Activated CD8-positive, alpha-beta memory T cell treated with anti-CD3 and anti-CD28 coated beads, Interleukin-2, amount 50 U/mL, for 4 hours (primary cell): ENCODE measurements at places on chromosomes 1 and 21.

GRCh38 chr1:1599030-1599934 lies 653 bp downstream of the FNDC10 start:
- DNase-seq, result no peak

DNA sequence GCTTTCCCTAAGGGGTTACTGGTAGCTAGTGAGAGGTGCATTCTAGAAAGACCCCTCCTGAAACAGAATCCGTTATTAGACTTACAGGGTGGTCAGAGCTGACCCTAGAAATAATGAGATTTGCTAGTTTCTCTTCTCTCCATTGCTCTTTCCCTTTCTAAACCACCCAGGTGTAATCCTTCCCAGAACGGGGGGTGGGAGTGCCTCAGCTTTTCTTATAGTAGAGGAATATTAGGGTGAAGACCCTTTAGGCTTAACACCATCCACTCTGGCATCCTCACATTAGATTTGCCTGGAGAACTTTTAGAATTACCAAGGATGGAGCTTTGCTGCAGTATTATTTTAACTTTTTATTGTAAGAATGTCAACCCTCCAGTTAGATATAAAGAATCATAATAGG lies 49.4 kb downstream of the CAPN9 start:
- no peak for DNase-seq

DNA sequence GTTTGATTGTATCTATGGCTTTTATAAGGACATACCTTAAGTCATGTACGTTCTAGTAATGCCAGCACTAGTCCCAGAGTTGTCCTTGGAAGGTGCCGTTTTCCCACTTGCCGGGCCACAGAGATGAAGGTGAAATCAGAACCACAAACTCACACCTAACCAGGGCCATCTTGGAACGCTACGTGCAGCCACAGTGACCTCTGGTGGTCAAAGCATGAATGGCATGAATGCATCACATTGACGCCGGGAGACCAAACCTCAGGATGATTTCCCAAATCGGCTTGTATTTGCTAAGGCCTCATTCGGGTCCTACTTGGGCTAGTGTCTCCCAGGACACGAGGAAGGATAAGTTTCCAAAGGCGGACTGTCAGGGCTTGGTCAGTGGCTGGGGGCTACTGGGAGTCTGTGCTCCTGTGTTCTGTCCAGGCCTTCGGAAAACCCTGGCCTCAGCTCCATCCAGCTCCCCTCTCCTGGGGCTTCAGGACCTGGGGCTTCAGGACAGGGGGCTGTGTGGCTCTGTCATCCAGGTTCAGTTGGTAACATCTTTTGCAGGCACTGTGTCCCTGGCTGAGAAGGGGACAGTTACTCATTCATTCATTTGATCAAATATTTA lies 260.5 kb downstream of the PRDM2 start:
- DNase-seq, result peak; percentile 66

- no peak for DNase-seq
These were observed 250.3 kb downstream of the PTPRC start for GRCh38 chr1:198889101-198889500.

DNA sequence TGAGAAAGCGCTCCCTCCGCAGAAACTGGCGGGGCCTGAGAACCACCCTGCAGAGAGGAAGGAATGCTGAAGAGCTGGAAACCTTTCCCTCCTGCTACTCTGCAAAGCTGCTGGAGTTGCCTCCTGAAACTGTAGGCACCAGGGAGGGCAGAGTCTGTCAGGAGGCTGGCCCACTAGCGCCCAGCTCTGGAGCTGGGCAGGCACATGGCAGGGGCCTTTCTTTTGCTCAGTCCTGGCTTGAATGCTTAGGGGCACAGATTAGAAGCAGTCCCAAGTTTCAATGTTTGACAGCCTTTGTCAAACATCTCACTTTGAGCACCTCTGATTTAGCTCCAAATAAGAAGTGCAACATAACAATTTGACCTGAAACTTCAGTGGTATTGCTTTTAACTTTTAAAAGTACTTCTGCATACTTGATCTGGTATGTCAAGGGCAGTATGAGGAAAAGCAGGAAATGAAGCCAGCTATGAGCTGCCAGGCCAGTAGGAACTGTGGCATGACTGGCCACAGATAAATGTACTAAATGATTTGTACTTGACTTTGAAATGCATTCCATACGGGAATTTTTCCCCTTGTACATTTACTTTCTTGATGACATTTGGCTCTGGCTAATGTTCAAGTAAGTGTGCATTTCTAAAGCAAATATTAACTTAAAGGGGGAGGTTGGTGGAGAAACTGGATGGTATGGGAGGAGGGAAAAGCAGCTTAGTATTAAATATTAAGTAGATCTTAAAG lies 7.2 kb downstream of the C1orf116 start:
- DNase-seq, result no peak

DNA sequence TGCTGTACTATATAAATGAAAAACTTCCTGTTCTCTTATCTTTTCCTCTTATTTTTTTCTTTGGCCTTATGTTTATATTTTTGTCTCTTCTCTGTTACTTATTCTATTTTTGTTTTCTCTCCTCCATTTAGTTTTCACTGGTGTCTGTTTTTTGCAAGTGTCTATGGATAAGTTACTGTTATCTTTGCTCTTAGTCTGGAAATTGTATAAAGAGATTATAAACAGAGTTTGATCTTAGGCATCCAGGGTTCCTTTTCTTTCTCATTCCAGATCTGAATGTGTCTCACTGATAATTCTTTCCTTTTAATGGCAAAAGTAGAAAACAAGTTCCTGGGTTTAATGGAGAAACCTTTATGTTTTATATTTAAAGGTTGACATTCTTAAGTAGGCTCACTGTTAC lies 34.5 kb downstream of the MAN1A2 start:
- DNase-seq, result no peak

DNA sequence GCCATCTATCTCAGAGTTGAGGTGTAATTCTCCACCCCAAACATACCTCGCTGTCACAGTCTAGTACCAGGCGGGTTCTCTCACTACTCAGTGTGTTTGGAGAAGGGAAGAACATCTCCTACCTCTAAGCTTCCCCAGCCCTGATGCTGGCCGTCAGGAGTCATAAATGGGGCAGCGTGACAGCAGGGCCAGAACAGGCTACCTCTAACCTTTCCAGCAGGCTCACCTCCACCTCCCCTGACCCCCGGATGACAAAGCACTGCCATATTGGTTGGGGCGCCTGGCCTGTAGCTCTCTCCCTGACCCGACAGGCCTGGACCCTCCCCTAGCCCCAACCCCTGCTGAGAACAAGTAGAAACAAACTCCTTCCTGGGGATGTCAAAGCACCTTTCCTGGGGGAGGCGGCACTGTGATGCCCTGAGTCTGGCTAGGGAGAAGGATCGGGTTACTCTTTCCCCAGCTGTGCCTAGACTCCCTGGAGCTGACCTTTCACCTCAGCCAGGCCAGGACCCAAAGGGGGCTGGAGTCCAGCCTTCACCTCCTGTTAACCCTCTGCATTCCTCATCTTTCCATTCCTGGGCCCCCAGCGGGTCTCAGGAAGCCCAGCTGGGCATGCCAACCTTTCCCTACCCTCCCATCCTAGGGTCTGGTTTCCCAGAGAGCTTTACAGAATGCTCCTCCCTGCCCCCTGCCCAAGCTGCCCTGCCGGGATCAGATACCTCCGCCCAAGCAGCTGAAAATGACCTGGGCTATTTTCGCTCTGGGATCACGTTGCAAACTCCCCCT lies 34.2 kb downstream of the AHDC1 start:
- DNase-seq, result no peak

DNA sequence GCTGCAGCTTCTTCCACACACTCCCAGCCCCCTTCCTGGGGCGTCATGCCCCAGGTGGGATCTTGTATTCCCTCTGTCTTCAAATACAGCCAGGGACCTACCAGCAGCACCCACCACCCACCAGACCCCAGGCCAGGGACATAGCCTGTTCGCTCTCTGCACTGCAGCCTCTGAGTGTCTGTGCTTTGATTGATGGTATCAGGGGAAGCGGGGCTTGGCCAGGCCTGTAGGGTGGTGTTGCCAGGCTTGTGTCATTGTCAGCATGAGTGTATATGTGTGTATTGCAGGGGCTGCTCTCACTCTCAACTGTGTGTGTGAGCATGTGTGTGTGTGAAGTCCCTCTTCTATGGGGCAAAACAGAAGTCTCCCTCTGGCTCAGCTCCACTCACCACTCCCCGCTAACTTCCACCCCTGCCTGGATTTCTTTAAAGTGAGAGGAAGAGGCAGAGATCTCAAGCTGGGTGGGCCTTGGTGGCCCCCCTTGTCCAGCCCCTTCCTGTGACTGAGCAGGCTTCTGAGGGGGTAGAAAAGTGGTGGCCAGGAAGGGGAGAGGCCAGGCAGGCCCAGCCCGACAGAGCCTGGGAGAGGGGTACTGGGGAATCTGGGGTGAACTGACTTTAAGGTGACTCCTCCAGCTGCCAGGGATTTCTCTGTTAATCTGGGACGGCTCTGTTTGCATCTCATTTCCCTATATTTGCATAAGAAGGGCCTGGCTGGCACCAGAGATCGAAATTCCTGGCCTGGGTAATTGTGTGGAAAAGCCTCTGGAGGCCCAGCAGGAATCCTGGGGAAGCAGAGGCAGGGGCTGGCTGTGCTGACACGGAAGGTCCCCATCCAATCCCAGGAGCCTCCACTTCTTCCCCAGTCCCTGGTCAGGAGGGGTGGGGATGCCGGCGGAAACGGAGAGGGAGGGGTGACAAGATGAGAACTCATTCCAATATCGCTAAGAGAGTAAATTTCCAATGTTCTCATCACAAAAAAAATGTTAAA lies 18.6 kb upstream of the ADGRB2 start:
- no peak for DNase-seq

DNA sequence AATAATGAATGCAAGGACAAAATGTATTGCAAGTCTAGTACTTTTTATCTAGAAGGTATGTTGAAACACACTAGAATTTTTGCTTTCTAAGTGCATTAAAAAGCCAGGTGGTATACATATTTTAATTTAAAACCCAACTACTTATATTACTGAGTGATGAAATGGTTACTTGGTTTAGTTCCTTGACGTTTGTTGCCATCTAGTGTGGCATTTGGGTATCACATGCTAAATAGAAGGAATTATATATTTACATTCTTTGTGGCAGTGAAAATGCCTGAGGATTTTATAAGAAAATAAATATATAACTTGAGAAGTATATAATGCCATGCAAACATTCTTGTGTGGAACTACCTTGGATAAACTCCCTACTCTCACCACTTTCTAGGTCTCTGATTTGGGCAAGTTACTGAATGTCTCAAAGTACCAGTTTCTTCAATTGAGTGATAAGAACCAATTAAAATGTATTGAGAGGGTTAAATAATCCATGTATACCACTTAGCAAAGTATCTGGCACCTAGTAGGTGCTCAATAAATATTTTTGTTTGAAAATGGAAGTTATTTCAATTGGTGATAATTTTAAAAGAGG lies 69.6 kb downstream of the SDCCAG8 start:
- no peak for DNase-seq

- no peak for DNase-seq
These were observed 1.2 kb upstream of the MSTO1 start for GRCh38 chr1:155608888-155609225.

GRCh38 chr1:17365293-17365692 lies 6.7 kb upstream of the PADI6 start:
- no peak for DNase-seq

DNA sequence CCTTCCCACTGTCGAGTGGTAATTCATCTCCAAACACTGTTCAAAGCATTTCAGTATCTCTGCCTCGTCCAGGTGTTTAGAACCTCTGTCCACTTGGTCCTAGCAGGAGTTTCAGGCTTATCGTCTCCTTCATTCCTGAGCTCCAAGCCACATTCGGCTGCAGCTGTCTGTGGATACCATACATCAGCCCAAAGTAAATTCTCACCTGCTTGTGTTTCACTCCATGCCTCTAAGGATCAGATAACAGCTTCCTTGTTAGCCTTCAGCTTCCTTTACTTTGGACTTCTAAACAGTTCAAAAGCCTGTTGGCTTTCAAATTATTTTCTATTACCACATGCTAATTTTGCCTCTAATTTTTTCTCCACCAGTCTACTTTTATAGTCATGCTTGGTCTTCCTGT lies 219.0 kb upstream of the L1TD1 start:
- no peak for DNase-seq

GRCh38 chr1:195373856-195374255 lies 1234.4 kb downstream of the KCNT2 start:
- no peak for DNase-seq

DNA sequence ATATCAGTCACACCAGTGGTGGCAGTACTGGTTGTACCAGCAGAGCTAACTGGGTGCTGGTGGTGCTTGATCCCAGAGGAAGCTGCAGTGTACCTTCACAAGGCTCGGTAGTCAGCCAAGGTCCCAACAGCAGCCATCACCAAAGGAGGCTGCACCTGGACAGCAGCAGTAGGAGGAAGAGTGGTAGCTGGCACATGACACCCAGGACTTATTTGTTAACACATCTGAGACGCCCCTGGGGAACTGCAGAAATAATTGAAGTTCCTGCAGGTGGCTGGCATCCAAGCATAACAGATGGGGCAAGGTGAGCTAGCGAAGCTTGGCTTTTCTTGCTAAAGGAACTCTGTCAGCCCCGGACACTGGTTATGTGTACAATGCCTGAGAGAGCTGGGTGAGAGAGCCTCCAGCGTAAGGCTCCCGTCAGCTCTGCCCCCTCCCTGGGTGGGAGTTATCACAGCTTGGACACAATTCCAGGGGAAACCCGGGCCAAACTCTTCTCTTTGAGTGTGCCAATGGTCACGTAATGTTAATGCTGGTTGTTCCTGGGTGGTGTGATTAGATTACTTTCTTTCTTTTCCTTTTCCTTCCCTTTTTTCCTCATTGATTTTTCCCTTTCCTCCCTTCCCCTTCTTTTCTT lies 29.1 kb upstream of the PARP1 start:
- no peak for DNase-seq

GRCh38 chr1:198108636-198109370 lies 48.0 kb upstream of the NEK7 start:
- DNase-seq, result no peak

DNA sequence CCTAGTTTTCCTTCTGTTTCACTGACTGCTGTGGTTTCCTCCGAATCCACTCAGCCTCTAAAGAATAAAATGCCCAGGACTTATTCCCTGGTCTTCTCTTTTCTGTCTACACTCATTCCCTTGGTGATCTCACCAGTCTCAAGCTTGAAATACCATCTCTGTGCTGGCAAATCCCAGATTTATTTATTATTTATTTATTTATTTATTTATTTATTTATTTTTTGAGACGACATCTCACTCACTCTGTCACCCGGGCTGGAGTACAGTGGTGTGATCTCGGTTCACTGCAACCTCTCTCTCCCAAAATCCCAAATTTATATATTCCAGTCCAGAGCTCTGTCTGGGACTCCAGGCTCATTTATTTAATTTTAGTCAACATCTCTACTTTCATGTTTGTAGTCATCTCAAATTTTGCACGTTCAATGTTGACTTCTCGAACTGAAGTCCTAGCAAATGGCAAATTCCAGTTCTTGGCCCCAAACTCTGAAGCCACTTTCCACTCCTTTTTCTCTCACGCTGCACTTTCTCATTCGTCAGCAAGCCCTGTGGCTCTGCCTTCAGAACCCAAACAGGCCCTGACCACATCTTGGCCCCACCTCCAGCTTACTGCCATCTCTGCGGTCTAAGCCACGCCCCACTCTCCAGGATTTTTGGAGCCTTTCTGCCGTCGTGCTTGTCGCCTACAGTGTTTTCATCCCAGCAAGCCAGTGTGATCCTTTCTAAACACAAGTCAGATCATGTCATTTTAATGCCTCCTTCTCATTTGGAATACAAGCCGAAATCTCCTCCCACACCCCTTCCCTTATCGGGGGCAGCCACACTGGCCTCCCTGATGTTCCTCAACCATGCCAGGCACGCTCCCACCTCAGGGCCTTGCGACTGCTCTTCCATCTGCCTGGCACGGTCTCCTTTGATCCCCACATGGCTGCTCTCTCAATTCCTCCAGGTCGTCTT lies 14.2 kb upstream of the TENT5B start:
- DNase-seq, result no peak
